ENCODE measurements at places on chromosomes 7 and 10. TPM values are rescaled to one million over a fixed set of nuclear protein-coding genes. Genes with fewer than 3 reads are reported as not detected.

- no peak for DNase-seq
Measured at GRCh38 chr7:45220846-45221618, 63.4 kb downstream of the RAMP3 start.

GRCh38 chr7:31478018-31478417 is 35.9 kb upstream of the ITPRID1 start:
- no peak for DNase-seq

The DNAJC12 gene
- polyA plus RNA-seq: 7.1 TPM

GRCh38 chr7:40541336-40541735 is 406.5 kb downstream of the SUGCT start:
- no peak for DNase-seq

The ACTL6B gene
- not detected for polyA plus RNA-seq

DNA sequence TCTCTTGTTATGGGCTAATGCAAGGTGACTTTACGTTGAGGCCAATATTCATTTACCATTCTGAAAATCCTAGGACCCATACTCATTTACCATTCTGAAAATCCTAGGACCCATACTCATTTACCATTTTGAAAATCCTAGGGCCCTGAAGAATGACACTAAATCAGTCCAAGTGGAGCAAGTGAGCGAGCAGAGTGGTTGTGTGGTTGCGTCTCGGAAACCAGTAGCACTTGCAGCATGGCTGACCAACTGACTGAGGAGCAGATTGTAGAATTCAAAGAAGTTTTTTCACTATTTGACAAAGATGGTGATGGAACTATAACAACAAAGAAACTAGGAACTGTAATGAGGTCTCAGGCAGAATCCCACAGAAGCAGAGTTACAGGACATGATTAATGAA is 6.9 kb downstream of the SAR1A start:
- DNase-seq: no peak

DNA sequence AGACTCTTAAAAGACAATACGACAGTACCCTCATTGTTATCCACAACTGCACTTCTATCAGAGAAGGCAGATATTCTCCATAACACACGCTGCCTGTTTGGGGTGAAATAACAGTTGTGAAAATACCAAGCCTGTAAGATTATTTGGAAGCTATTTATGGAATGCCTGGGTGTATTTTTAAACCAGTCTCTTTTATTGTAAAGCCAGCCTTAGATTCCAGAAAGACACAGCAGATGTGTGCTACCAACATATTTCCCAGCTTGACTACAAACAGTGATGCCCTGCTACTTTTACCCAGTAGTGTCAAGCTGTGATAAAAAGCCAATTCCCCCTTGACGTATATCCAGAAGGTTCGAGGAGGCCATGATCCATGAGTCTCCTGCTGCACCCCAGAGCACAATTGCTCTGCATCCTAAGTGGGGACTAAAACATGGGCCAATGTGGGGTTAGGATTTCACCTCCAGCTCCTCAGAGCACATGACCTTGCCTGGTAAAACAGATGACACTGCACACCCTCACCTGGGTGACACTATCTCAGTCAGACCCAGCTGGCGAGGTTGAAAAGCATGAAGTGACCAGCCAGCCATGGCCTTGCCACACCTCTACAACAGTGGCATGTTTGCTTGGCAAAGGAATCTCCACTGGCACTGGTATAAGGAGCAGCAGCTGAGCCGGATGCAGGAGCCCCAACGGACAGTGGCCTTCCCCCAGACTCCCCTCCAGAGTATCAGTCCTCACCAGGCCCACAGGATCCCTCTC is 62.2 kb downstream of the GFRA1 start:
- DNase-seq: no peak

The ADAM22 gene
- 11.9 TPM for polyA plus RNA-seq

GRCh38 chr7:130379921-130380860 is at the start of gene CPA1:
TSS of gene CPA1 (plus strand) at chr7:130380494. CDS start at chr7:130380521, 27 bp downstream.
- no peak for DNase-seq

The ECHS1 gene
- polyA plus RNA-seq: 152 TPM

GRCh38 chr7:13749636-13750035 is 239.8 kb downstream of the ETV1 start:
- no peak for DNase-seq

GRCh38 chr7:116699722-116700120 is 27.7 kb downstream of the MET start:
- DNase-seq: no peak

GRCh38 chr10:54622017-54622416 is 179.0 kb downstream of the PCDH15 start:
- DNase-seq: no peak

- no peak for DNase-seq
Measured at GRCh38 chr7:155211173-155211572, 86.5 kb upstream of the INSIG1 start.

- DNase-seq: no peak
Measured at GRCh38 chr10:79312601-79313187, 34.6 kb upstream of the PPIF start.

DNA sequence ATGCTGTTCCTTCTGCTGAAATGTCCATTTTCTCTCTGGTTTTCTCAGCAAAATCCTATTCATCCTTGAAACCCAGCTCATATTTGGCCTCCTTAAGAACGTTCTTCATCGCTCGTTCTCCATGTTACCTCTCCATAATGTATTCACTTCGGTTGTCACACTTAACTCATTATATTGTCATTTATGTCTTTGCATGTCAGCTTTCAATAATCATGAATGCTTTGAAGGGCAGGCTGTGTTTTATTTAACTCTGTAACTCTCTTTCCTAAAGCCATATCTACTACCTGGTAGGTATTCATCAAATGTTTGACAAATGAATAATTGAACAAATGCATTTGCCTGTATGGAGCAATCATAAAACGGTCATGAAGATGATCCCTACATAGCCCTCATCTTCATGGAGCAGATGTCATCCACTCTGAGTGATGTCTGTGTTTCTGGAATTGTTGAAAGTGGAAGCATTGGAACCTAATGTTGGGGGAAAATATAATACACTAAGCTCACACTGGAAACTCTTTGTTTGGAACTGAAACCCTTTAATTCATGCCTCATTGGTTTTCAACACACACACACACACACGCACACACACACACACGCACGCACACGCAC is 303.4 kb downstream of the PLXNA4 start:
- DNase-seq: no peak

GRCh38 chr10:126955934-126956711 is 50.9 kb downstream of the DOCK1 start:
- no peak for DNase-seq

Data from hindlimb muscle (tissue), 1 donor.